Breast epithelium (tissue), 4 donors: ENCODE measurements at places on chromosomes 12 and 14. TPM values are rescaled to one million over a fixed set of nuclear protein-coding genes. Genes with fewer than 3 reads are reported as not detected.

HOXC13 gene
- 0.98 TPM for total RNA-seq

FKBP4 gene
- 30.4 TPM for total RNA-seq

CLEC6A gene
- total RNA-seq = not detected

GAS2L3 gene
- 7.0 TPM for total RNA-seq

C3AR1 gene
- 46.2 TPM for total RNA-seq

CBX5 gene
- 45.8 TPM for total RNA-seq

GRCh38 chr14:94751321-94751720 lies 18.6 kb downstream of the GSC start:
- no peaks in the 10 kb centered on the region for H3K4me1 ChIP-seq
- H3K27ac ChIP-seq = no peak overlapping the region
- H3K27me3 ChIP-seq = no peaks in the 10 kb centered on the region
- DNase-seq = no peak

GRCh38 chr14:95787941-95788340 lies 74.0 kb upstream of the TCL1A start:
- no peaks in the 10 kb centered on the region for H3K36me3 ChIP-seq
- H3K4me1 ChIP-seq = no peaks in the 10 kb centered on the region
- H3K4me3 ChIP-seq = no peak overlapping the region
- no peak overlapping the region for H3K27ac ChIP-seq

DNA sequence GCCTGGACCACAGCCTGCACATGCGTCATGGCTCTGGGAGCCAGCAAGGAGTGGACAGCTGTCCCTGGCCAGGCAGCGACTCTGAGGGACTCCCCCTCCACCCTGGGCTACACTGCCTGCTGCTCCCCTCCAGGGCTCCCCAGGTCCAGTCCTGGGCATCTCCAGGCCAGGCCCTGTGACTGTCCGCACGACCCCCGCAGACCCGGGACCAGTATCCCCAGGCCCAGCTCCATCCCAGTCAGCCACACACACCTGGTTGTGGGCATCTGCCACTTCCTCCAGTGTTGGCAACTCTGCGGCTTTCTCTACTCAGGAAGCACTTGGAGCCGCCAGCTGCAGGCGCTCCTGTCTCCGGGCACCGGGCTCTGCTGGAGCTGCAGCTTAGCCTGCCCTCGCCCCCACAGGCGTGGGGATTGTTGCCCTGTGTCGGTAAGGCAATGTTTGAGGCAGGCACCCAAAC lies 2.4 kb downstream of the ULK1 start:
- no peak for DNase-seq
- H3K27ac ChIP-seq = peak overlapping the region; percentile 99
- H3K4me1 ChIP-seq = peaks cover 10% of the 10 kb centered on the region
- H3K36me3 ChIP-seq = no peaks in the 10 kb centered on the region
- H3K4me3 ChIP-seq = peak overlapping the region; percentile 81

GRCh38 chr14:90820958-90821357 lies 4.7 kb upstream of the TTC7B start:
- H3K4me3 ChIP-seq = no peak overlapping the region
- no peaks in the 10 kb centered on the region for H3K27me3 ChIP-seq
- no peak overlapping the region for H3K27ac ChIP-seq
- DNase-seq = no peak

- no peak overlapping the region for H3K4me3 ChIP-seq
- H3K36me3 ChIP-seq = no peaks in the 10 kb centered on the region
- H3K27me3 ChIP-seq = no peaks in the 10 kb centered on the region
- H3K27ac ChIP-seq = no peak overlapping the region
- no peak for DNase-seq
- no peaks in the 10 kb centered on the region for H3K4me1 ChIP-seq
Observed at GRCh38 chr14:72568296-72568992, 325.5 kb downstream of the DPF3 start.

GRCh38 chr12:11581179-11581755 lies 68.2 kb upstream of the ETV6 start:
- peak overlapping the region; percentile 78 for H3K27ac ChIP-seq
- H3K36me3 ChIP-seq = no peaks in the 10 kb centered on the region
- H3K4me1 ChIP-seq = peaks cover 9% of the 10 kb centered on the region
- DNase-seq = peak; percentile 37

DNA sequence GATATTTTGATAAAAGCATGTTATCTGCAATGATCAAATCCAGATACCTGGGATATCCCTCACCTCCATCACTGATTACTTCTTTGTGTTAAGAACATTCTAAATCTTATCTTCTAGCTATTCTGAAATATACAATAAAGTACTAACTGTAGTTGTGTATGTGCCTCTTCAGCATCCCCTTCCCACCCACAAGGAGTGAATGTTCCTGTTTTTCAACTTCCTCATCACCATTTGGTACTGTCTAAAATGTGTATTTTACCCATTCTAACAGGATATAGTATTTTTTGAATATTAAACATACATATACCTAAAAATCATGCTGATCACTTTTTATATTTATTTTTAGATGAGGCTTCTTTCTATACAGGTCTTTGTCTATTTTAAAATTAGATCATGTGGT lies 1252.6 kb downstream of the TMEM121 start:
- no peaks in the 10 kb centered on the region for H3K27me3 ChIP-seq
- no peak overlapping the region for H3K4me3 ChIP-seq
- no peaks in the 10 kb centered on the region for H3K4me1 ChIP-seq

DNA sequence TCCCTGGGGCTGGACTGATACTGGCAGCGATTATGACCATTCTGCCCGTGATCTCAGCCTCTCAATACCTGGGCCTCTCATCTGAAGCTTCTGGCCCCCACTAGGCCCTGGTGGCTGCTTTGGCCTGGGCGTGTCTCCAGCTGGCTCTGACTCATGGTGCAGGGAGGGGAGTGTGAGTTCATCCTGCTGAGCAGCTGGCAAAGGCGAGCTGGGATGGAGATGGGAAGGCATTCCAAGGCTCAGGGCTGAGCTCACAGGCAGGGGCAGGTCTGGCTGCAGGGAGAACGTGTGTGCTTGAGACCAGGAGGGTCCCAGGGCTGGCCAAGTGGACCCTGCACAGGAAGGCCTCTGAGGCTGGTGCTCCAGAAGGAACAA lies 221.8 kb downstream of the TMEM121 start:
- DNase-seq = no peak
- H3K4me3 ChIP-seq = no peak overlapping the region
- H3K27me3 ChIP-seq = no peaks in the 10 kb centered on the region
- no peaks in the 10 kb centered on the region for H3K4me1 ChIP-seq
- no peaks in the 10 kb centered on the region for H3K36me3 ChIP-seq

DNA sequence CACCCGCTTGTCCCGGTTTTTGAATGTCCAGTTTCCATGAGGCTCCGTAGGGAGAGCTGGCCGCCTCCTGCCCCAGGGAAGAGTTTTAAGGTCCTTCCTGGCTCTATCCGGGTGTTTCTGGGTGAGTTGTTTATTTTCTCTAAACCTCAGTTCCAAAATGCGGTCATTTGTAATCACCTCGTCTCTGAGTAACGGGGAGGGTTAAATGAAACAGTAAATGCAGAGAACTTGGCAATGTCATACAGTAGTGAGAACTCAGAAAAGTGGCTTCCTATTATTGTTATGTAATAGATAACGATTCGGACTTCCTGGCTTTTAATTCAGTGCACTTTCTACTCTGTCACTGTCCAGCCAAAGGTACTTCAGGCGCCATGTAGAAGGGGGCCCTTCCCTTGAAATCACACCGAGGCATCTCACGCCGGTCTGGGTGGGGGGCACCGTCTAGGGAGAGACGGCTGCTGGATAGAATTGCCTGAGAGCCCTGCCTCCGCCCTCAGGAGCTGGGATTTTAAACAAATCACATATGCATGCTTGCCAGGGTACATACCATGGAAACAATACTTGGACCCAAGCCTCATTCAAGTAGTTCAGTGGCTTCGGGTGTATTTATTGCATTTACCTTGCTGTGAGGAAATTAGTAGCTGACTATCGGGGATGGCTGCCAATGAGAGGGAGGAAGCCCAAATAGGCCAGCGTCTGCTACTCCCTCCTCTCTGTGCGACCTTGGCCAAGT lies 26.4 kb downstream of the NOS1 start:
- H3K4me3 ChIP-seq = peak overlapping the region; percentile 36
- DNase-seq = no peak
- H3K36me3 ChIP-seq = no peaks in the 10 kb centered on the region
- no peak overlapping the region for H3K27ac ChIP-seq
- H3K4me1 ChIP-seq = no peaks in the 10 kb centered on the region
- peaks cover 4% of the 10 kb centered on the region for H3K27me3 ChIP-seq

- H3K27ac ChIP-seq = no peak overlapping the region
- no peaks in the 10 kb centered on the region for H3K4me1 ChIP-seq
- H3K36me3 ChIP-seq = no peaks in the 10 kb centered on the region
- no peak overlapping the region for H3K4me3 ChIP-seq
Observed at GRCh38 chr12:109653890-109654289, 59.7 kb upstream of the FAM222A start.

DNA sequence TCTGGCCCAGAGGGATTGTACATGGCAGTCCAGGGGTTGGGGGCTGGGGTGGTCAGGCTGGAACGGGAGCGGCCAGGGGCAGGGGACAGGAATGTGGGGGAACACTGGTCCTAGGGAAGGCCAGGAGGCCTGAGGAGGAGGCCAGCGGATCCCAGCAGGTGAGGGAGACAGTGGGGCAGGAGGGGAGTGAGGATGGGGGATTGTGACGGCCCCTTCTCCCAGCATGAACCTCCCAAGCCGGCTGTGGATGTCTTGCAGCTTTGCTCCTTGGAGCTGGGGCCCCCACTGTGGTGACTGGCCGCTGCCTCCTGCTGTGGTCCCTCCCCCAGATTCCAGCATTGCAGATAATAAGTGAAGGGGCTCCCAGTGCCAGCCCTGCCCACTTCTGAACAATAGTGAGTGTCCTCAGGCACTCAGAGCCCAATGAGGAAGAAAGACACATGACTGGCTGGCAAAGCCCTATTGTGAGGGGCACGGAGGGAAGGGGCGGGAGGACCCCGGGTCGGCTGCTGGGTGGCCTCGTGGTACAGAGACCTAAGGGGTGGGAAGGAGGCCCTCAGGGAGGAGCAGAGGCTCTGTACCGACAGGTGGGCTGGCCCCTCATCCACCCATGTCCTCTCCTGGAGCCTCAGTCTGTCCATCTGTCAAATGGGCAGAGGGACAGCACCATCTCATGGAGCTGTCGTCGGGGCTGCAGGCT lies 215.0 kb downstream of the KIF26A start:
- no peaks in the 10 kb centered on the region for H3K36me3 ChIP-seq
- H3K4me3 ChIP-seq = no peak overlapping the region
- no peak for DNase-seq
- no peaks in the 10 kb centered on the region for H3K4me1 ChIP-seq

DNA sequence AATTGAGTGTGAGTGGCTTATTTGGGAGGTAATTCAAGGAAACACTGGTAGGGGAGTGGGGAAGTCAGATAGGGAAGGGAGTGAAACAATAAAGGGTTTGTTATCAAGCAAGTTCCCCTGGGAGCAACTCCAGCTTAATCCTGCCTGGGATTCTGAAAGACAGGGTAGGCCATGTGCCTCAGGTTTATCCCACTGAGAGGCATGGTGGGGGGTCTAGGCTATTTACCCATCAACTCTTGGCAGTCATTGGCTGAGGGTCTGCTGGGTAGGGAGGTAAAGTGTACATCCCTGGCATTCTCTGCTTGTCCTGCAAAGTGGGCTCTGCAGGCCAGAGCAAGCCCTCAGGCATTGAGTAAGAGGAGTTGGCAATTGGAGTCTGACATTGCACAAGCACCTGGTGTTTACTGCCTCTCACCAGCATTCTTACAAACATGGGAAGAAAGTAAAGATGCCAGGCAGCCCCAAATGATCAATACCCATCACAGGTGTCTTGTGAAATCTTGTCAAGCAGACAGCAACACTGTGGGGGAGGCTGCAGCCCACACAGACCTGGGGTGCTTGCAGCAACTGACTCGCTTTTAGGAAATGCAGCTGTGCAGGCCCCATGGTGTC lies 169.3 kb downstream of the KTN1 start:
- DNase-seq = no peak
- H3K36me3 ChIP-seq = no peaks in the 10 kb centered on the region
- H3K4me3 ChIP-seq = no peak overlapping the region
- no peaks in the 10 kb centered on the region for H3K4me1 ChIP-seq
- H3K27me3 ChIP-seq = no peaks in the 10 kb centered on the region

- no peaks in the 10 kb centered on the region for H3K27me3 ChIP-seq
- no peak overlapping the region for H3K27ac ChIP-seq
- no peaks in the 10 kb centered on the region for H3K36me3 ChIP-seq
Observed at GRCh38 chr12:46523446-46523845, 150.9 kb upstream of the SLC38A2 start.

- no peak for DNase-seq
- H3K4me1 ChIP-seq = no peaks in the 10 kb centered on the region
- no peaks in the 10 kb centered on the region for H3K27me3 ChIP-seq
- no peak overlapping the region for H3K4me3 ChIP-seq
Observed at GRCh38 chr12:124276337-124276736, 18.6 kb upstream of the RFLNA start.

DNA sequence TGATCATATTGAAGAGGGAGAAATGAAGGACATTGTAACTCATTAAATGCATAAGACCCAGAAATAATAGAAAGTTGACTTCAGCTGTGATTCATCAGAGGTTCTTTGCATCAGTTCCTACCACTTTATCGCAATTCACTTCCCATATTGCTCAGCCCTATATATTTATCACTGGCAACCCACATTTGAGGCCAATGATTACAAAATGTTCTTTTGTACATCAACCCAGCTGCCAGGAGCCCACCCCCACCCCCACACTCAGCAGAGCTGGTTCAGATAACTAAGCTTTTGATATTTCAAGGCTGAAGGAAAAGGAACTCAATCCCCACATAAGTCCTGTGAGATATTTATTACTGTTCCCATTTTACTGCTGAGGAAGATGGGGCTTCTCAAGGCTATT lies 51.2 kb upstream of the TMPO start:
- DNase-seq = no peak
- H3K4me3 ChIP-seq = no peak overlapping the region
- H3K27ac ChIP-seq = no peak overlapping the region
- no peaks in the 10 kb centered on the region for H3K27me3 ChIP-seq
- H3K4me1 ChIP-seq = no peaks in the 10 kb centered on the region

DNA sequence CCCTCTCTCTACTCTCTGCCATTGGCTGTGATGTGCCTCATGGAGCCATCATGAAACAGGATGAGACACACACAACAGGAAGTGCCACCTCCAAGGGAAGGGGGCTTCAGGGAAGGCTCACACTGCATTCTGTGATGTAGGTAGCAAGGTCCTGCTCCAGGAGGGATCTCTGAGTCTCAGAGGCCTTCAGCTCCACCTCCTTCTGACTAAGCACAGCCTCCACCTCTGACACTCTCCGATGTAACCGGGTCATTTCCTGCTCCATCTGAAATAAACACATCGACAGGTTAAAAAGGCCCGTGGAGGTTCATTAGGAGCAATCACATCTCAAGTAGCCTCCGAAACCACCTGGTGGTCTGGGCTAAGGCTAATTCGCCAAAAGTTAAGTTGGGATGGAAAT lies 93.3 kb downstream of the CIT start:
- H3K27me3 ChIP-seq = no peaks in the 10 kb centered on the region
- H3K4me1 ChIP-seq = no peaks in the 10 kb centered on the region
- H3K4me3 ChIP-seq = no peak overlapping the region
- H3K27ac ChIP-seq = no peak overlapping the region

- H3K4me3 ChIP-seq = no peak overlapping the region
- no peak overlapping the region for H3K27ac ChIP-seq
Observed at GRCh38 chr14:59474172-59474571, 9.0 kb upstream of the GPR135 start.

DNA sequence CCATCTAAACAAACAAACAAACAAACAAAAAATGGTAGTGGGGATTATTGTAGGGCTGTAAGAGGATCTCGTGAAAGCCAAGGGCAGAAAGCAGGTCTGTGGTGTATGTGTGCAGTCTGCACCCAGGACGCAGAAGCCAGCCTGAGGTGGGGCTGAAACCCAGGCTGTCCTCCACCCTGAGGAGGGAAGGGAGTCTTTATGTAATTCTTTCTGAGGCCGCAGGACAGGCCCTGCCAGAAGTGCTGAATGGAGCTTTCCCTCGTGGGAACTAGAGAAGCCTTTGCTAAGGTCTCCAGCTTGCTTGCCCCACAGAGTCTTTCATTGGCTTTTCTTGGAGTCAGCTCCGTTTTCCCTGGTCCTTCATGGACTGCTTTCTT lies 27.7 kb downstream of the SLC17A8 start:
- no peaks in the 10 kb centered on the region for H3K27me3 ChIP-seq
- H3K36me3 ChIP-seq = no peaks in the 10 kb centered on the region
- H3K27ac ChIP-seq = no peak overlapping the region
